Aorta (tissue), 5 donors: ENCODE measurements at places on chromosomes 2 and 18. TPM values are rescaled to one million over a fixed set of nuclear protein-coding genes. Genes with fewer than 3 reads are reported as not detected.

- DNase-seq: no peak
Measured at GRCh38 chr2:215369181-215369760, 57.4 kb downstream of the ATIC start.

GRCh38 chr2:47592381-47592780 lies 189.4 kb downstream of the MSH2 start:
- DNase-seq: no peak

GRCh38 chr18:55778788-55779690 lies 191.0 kb upstream of the TCF4 start:
- no peak for DNase-seq

DNA sequence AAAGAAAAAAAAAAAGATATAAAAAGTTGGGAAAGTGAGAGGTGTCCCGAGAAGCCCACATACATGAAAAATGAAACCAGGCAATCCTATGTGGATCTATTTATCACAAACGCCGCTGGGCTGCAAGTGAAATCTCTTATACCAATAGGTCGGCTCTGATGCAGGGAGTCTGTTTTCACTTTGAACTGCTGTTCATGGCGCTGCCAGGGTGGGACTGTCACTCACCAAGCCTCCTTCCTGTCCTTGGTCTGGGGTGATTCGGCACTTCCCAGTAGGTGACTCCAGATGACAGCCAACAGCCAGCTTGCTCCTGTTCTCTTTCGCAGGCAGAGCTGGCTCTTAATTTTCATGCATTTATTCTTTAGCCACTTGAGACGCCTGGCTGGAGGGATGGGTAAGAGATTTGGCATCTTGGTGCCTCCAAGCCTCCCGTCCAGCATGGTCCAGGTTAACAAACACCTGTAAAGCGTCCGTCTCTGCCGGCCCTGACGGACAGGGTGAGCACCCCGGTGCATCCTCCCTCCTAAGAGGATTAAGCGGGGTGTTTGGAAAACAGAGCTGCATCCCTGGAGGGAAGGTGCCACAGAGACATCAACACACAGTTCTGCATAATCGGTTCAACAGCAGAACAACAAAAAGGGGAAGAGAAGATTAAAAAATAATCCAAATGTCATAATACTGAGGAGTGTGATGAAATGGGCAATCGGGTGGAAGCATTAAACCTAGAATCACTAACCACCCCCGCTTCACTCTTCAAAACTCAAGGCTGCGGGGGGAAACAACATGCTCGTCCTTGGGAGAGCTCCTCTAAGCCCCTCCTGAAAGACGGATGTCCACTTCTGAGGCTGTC lies 58.7 kb downstream of the STEAP3 start:
- no peak for DNase-seq

DNA sequence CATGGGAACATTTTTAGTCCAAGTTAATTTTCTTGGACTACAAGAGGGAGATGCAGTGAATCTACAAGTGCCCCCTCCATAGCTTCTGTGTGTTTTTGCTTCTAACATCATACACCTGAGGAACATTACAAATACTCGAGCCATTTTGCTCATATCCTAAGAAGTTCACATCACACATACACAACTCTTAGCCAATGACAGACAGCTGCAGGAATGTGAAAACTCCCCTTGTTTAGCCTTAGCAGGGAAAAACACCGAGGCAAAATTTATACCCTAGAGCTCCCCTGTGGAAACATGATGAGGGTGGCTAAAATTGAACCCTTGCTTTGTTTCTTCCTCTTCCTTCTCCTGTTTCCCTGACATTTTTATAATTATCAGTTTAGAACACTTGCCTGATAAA lies 928.3 kb upstream of the NRXN1 start:
- DNase-seq: no peak

DNA sequence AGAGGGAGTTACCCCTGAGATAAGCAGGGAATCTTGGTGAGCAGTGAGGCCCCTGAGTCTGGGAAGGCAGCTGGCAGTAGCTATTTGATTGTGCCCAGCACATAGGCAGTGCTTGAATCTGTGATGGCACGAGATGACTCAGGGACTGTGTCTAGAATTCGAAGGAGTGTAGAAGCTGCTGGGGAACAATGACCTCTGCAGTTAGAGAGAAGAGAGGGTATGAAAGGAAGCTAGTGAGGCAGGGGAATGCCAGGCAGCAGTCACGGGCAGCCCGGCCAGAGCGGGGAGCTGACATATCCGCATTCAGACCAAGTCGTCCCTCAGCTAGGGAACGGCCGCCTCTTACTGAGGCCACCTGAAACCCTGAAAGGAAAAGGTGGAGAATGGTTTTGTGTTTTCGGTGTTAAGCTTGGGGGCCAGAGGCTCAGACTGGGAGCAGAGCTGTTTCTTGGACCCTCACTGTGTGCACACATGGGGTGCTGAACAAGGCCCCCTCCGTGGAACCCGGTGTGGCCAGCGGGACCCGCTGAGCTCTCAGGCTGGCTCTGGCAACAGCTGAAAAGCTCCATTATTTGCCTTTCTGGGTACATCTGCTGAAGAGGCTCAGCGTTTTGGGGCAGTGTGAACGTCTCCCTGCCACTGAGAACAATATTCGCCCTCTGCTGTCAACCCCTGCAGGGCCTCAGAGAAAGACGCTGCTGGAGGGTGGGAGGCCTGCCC lies 32.9 kb downstream of the ARHGEF4 start:
- DNase-seq: peak; percentile 41

GRCh38 chr2:23381084-23381483 lies 3.9 kb upstream of the KLHL29 start:
- peak; percentile 83 for DNase-seq

- no peak for DNase-seq
Measured at GRCh38 chr2:219995991-219996765, 368.7 kb downstream of the SLC4A3 start.

- DNase-seq: no peak
Measured at GRCh38 chr2:104582471-104582870, 271.4 kb upstream of the POU3F3 start.

DNA sequence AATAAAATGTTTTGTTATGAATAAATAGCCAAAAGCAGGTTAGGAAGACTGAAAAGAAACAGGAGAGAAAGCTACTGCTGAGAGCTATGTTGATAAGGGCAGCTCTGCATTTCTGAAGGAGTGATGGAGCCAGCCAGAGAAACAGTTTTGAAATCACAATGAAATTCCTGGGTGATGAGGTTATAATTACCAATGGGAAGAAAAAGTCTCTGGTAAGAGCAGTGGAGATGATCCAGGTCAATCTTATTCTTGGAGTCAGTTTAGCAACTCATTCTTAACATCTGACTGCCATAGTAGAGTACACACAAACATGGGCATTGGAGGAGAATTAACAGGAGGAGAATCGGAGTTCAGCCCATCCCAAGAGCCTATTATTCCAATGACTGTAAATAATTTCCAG lies 2.4 kb downstream of the ALKAL2 start:
- DNase-seq: no peak

DNA sequence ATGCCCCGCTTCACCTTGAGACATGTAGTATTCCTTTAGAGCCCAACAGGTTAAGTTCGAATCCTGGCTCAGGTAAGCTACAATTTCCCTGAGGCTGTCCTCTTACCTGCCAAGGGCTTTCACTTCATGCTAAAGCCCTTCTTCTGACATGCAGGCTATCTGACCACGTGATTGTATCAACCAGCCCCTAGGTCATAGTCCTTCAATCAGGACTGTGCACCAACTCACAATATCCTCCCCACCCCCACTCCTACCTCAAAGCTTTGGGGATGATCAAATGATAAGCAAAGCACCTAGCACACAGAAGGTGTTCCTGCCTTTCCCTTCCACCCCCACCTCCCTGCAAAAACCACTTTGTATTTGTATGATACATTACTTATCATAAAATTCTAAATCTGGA lies 78.9 kb downstream of the AAK1 start:
- DNase-seq: no peak

The CDCA7 gene
- total RNA-seq: 1.0 TPM

The TRIM43 gene
- total RNA-seq: not detected

The LRRC30 gene
- total RNA-seq: not detected

The GREB1L gene
- total RNA-seq: 6.0 TPM
